Fibroblast of villous mesenchyme (primary cell): ENCODE measurements at places on chromosomes 5 and 9. TPM values are rescaled to one million over a fixed set of nuclear protein-coding genes. Genes with fewer than 3 reads are reported as not detected.

Gene PTGDS
- 10.8 and 21.9 TPM in 2 replicates for total RNA-seq

Gene SMIM33
- total RNA-seq, result not detected in 2 replicates

Gene TMEM215
- not detected in 2 replicates for total RNA-seq

Gene THBS4
- total RNA-seq, result under 0.01 and 0.32 TPM in 2 replicates

Gene PFN3
- not detected in 2 replicates for total RNA-seq

Gene ZBTB6
- 11.6 and 20.3 TPM in 2 replicates for total RNA-seq

Gene TAF1L
- total RNA-seq, result under 0.01 TPM in 1 of 2 replicates, not detected in the other

Gene ANKRD20A1
- not detected in 2 replicates for total RNA-seq

Gene MCC
- total RNA-seq, result 25.4 and 37.6 TPM in 2 replicates

Gene IL31RA
- 0.43 and 0.64 TPM in 2 replicates for total RNA-seq

Gene PDGFRB
- total RNA-seq, result 341 TPM in 2 replicates

Gene OXCT1
- 19.6 and 23.3 TPM in 2 replicates for total RNA-seq

Gene TEK
- 12.5 and 25.8 TPM in 2 replicates for total RNA-seq

Gene RNF183
- total RNA-seq, result not detected in 2 replicates

Gene ATP10B
- not detected in 2 replicates for total RNA-seq

Gene SLC36A3
- not detected in 2 replicates for total RNA-seq

Gene OR1J2
- 0.32 and 0.43 TPM in 2 replicates for total RNA-seq

Gene CMYA5
- total RNA-seq, result 1.3 and 1.7 TPM in 2 replicates

Gene PIP5K1B
- total RNA-seq, result under 0.01 TPM in 2 replicates

Gene ERBIN
- total RNA-seq, result 132 and 233 TPM in 2 replicates

Gene GPR150
- 0.32 and 0.43 TPM in 2 replicates for total RNA-seq

Gene TRIM52
- 5.2 and 7.8 TPM in 2 replicates for total RNA-seq

Gene PCSK5
- total RNA-seq, result 1.7 and 2.3 TPM in 2 replicates

Gene TSSK1B
- total RNA-seq, result 0.43 and 0.64 TPM in 2 replicates

Gene TSLP
- 0.32 and 0.43 TPM in 2 replicates for total RNA-seq

Gene PRR7
- total RNA-seq, result 4.5 and 4.7 TPM in 2 replicates

Gene COL5A1
- 295 and 502 TPM in 2 replicates for total RNA-seq

Gene PLPP7
- total RNA-seq, result 8.2 and 10.0 TPM in 2 replicates

Gene CCT5
- 313 and 425 TPM in 2 replicates for total RNA-seq

Gene CNTNAP3B
- total RNA-seq, result under 0.01 and 0.97 TPM in 2 replicates

Gene OMD
- not detected in 2 replicates for total RNA-seq

Gene SIT1
- under 0.01 TPM in 1 of 2 replicates, not detected in the other for total RNA-seq

Gene EIF4E1B
- not detected in 2 replicates for total RNA-seq

Gene SLC34A3
- total RNA-seq, result under 0.01 TPM in 1 of 2 replicates, not detected in the other

Gene TRIM7
- total RNA-seq, result 2.2 and 2.3 TPM in 2 replicates

Gene PRUNE2
- 5.5 and 14.2 TPM in 2 replicates for total RNA-seq

Gene SLC25A48
- total RNA-seq, result not detected in 2 replicates

Gene GABBR2
- under 0.01 TPM in 1 of 2 replicates, not detected in the other for total RNA-seq

Gene MUSK
- under 0.01 TPM in 1 of 2 replicates, not detected in the other for total RNA-seq

Gene BTNL9
- total RNA-seq, result not detected in 2 replicates

Gene MIGA2
- 22.5 and 26.1 TPM in 2 replicates for total RNA-seq

Gene MSX2
- 0.32 and 0.43 TPM in 2 replicates for total RNA-seq

Gene GARIN3
- total RNA-seq, result not detected in 2 replicates
